Stimulated activated CD8-positive, alpha-beta memory T cell treated with anti-CD3 and anti-CD28 coated beads, Interleukin-2, amount 100 ng/mL, for 1 hour (primary cell): ENCODE measurements at places on chromosomes 6 and 20.

DNA sequence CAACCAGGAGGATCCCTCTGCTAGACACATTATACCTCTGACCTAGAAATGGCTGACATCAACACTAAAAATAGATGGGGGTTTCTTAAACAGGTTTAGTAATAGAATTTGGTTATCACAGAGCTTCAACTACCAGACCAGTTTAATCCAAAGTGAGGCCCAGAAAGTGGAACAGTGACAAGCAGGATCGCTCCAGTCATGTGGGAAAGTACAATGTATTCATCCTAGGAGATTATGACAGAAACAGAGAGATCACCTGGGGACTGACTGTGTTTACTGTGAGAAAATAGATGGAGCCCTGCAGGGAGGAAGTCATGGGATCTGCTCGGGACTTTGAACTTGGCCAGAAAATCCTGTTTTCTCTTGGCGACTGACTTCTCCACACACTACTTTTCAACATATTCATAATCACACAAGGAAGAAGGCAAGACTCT is 238.7 kb upstream of the SOX4 start:
- DNase-seq: no peak

DNA sequence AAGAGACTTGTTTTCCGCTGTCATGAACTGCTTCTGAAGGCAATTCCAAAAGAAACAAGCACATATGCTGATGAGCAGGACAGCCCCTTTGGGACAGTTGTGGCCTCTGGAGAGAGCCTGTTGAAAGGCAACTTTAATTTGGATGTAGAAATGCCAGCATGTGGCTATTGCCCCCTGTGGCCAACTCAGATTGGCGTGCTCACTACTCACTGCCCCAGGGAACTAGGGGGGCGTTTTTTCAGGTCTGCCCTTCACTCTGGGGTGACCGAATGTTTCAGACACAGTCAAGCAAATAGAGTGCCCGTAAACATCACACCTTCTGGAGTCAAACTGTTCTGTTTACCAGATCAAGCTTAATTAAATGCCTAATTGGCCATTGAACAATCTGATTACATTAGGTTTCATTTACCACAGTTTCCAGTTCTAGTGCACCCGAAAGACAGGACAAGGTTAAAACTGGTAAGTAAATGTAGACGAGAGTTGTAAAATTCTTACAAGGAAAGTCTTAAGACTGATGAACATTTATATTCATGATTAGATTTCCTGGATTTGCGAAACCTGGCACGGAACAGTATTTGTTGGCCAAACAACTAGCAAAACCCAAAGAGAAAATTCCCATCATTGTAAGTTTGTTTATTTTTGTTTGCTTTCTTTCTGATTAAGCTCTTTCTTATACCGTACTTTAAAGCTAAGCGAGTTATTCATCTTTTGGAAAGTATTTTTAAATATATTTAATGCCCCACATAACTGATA is 75.9 kb upstream of the SYNJ2 start:
- no peak for DNase-seq

- DNase-seq: no peak
Measured at GRCh38 chr6:150068151-150068550, 770 bp downstream of the ULBP3 start.

GRCh38 chr20:35503841-35504561 is 25.5 kb downstream of the C20orf173 start:
- no peak for DNase-seq

DNA sequence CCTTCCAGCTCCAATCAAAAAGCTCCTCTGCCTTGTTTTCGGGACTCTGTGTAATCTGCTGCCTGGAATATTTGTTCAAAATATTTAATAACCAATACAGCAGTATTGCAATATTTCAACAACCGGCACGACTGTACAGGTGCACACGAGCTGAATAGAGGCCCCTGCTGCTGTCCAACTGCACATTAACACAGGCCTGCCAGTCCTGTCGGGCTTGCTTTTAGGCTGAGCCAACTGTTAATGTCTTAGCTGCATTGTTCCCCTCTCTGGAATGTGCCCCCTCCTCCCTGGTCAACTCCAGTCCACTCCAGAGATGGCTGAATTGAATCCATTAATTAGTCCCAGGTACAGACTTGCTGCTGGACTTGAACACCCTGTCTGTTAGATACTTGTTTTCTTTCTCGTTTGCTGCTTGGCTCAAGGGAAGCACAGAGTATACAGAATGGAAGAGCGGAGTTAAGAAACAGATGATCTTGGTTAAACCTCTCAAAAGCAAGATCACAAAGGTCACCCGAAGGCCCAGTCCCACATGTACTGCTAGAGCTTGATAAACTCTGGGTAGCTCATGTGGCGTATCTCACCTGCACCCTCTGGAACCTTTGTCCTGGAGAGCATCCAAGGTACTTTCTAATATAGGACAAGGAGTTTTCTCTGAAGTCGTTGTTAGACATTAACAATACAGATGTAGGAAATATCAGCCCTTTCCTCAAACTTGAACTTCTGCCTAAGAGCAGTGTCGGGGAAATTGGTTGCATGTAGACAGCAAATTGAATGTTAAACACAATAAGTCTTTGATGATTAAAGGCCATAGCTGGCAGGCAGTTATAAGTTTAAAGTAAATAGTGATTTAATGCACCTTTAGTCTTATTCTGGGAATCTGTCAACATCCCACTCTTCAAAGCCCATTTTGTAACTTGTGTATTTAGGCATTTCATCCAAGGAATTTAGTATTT is 31.9 kb downstream of the SHLD1 start:
- DNase-seq: no peak
